ENCODE measurements at places on chromosomes 1 and 21.

DNA sequence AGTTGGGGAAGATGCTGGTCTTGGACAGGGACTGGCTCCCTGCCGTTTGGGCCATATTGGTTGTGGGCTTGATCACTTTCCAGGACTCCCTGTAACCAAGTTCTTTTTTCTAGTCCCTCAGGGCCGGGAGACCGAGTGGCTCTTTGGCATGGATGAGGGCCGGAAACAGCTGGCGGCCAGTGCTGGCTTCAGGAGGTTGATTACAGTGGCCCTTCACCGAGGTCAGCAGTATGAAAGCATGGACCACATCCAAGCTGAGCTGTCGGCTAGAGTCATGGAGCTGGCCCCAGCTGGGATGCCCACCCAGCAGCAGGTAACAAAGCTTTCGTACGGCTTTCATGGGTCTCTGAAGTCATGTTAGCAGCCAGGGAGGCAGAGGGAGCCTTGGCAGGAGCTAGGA, 4.3 kb downstream of the METTL13 start:
- no peak for DNase-seq
- no peak overlapping the region for H3K27ac ChIP-seq
- no peak overlapping the region for H3K4me3 ChIP-seq
- H3K27me3 ChIP-seq: no peaks in the 10 kb centered on the region
- H3K36me3 ChIP-seq: no peaks in the 10 kb centered on the region

DNA sequence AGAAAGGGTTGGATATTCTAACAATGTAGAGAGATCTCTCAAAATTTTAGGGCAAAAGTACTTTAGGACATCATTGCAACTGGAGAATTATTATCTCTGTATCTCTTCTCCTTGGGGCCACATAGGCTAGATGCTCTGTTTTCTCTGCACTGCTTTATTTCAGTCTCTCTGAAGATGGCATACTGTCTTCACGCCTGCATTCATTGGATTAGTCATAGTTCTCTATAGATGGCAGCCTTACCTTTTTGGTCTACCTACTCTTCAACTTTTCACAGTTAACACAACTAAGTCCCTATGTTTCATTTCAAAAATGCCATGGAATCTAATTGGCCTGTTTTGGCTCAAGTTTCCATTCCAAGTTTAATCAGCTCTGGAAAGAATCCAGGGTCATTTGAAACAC, 1623.3 kb upstream of the B3GALT2 start:
- H3K27me3 ChIP-seq: no peaks in the 10 kb centered on the region
- no peak overlapping the region for H3K4me3 ChIP-seq
- no peaks in the 10 kb centered on the region for H3K36me3 ChIP-seq
- no peak for DNase-seq
- H3K4me1 ChIP-seq: no peaks in the 10 kb centered on the region

- no peaks in the 10 kb centered on the region for H3K27me3 ChIP-seq
- peak within 1 kb of the TSS; percentile 85 for H3K4me3 ChIP-seq
- peak; percentile 85 for DNase-seq
- peaks cover 28% of the 10 kb centered on the region for H3K4me1 ChIP-seq
- peak within 1 kb of the TSS; percentile 91 for H3K27ac ChIP-seq
Measured at GRCh38 chr1:112618721-112619517, at the start of gene ST7L. Gene ST7L (minus strand): TSS chr1:112619141. CDS start chr1:112619113, 28 bp downstream.

DNA sequence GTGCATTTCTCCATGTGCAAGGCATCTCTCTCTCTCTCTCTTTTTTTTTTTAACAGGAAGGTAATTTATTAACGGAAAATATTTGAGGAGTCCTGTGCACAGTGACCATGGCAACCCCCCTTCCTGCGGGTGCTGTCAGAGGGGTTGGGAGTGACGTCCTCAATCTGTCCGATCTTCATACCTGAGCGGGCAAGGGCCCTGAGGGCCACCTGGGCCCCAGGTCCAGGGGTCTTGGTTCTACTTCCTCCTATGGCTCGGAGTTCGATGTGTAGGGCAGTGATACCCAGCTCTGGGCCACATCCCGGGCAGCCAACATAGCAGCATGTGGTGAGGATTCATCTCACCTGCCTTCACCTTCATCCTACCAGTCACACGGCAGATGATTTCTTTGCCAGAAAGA, 11.0 kb downstream of the MAPKAPK2 start:
- peaks cover 47% of the 10 kb centered on the region for H3K4me1 ChIP-seq
- no peak overlapping the region for H3K4me3 ChIP-seq
- DNase-seq: no peak
- H3K36me3 ChIP-seq: no peaks in the 10 kb centered on the region
- no peaks in the 10 kb centered on the region for H3K27me3 ChIP-seq

- no peaks in the 10 kb centered on the region for H3K4me1 ChIP-seq
- no peaks in the 10 kb centered on the region for H3K27me3 ChIP-seq
- DNase-seq: no peak
- peak overlapping the region; percentile 26 for H3K27ac ChIP-seq
- no peak overlapping the region for H3K4me3 ChIP-seq
Measured at GRCh38 chr1:235984041-235984825, 80.7 kb downstream of the NID1 start.

DNA sequence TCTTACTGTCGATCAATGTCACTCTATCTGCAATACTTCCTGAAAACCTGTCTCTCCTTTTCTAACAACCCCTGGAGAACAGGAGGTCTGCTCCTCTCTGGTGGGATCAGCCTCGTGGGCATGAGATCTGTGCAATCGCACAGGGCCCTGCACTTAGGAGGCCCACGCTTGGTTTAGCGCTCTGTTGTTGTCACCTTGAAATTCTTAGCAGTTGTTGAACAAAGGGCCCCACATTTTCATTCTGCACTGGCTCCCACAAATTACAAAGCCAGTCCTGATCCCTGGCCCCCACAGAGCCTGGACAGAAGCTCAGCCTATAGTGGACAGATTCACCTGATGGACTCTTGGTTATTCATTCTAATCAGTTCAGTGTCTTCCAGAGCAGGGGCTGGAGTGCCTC, 18.6 kb downstream of the SPOCD1 start:
- H3K36me3 ChIP-seq: no peaks in the 10 kb centered on the region
- no peaks in the 10 kb centered on the region for H3K4me1 ChIP-seq
- no peak overlapping the region for H3K27ac ChIP-seq
- H3K4me3 ChIP-seq: no peak overlapping the region
- H3K27me3 ChIP-seq: no peaks in the 10 kb centered on the region
- no peak for DNase-seq

DNA sequence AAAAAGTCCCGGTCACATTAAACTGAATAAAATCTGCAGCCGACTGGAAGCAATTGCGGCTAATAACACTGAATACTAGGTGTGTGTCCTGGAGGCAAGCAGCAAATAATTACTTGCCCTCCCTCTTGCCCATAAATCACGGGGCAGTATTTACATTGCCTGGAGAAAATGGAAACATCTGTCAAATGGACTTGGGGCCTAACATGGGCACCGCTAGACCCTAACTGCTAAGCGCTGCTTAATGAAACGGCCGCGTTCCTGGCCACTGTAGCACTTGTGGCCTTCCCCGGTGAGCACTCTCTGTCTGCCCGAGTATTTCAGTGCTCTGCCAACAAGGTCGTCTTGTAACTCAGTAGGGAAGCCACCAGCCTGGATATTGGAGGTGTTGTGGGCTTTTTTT, 23.9 kb upstream of the KNCN start:
- DNase-seq: no peak
- H3K36me3 ChIP-seq: peaks cover 18% of the 10 kb centered on the region
- H3K27me3 ChIP-seq: no peaks in the 10 kb centered on the region

DNA sequence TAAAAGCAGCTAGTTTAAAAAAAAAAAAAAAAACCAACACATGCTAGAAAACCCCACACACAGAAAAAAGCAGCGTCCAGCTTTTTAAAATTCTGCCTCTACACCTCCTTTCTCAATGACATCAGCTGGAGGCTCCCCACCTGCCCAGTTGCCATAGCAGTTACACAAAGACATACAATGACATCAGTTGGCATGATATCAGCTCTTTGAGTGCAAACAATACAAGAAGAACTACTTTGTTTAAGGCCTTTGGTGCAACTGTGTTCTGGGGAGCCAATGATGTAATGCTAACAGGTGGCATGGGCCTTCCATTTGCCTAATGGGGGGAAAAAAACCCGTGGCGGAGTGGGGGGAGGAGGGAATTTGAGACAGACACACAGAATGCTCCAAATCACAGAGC, 32.9 kb downstream of the DUSP10 start:
- peak overlapping the region; percentile 14 for H3K27ac ChIP-seq
- H3K36me3 ChIP-seq: peaks cover 10% of the 10 kb centered on the region
- DNase-seq: peak; percentile 86

DNA sequence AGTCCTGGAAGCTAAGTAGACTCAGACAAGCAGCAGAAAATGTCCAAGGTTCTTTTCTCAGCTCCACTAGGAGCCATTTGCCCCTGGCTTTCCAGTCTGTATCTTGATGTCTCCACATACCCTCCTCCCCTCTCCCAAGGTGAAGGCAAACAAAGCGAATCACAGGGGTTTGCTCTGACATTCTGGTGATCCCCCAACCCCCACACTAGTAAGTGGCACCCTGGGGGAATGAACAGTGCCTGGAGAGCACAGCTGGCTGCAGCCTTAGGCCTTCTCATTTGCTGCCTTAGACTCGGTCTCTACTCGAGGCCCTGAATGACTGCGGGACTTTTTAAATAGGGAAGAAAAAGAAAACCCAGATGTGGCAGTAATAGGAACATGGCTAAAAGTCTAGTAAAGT, 15.3 kb downstream of the ERI3 start:
- H3K4me3 ChIP-seq: no peak overlapping the region
- H3K4me1 ChIP-seq: no peaks in the 10 kb centered on the region
- DNase-seq: no peak
- no peaks in the 10 kb centered on the region for H3K27me3 ChIP-seq
- H3K27ac ChIP-seq: no peak overlapping the region
- peaks cover 6% of the 10 kb centered on the region for H3K36me3 ChIP-seq

GRCh38 chr1:30173560-30173959, 549.8 kb downstream of the MATN1 start:
- H3K27me3 ChIP-seq: no peaks in the 10 kb centered on the region
- H3K36me3 ChIP-seq: no peaks in the 10 kb centered on the region
- no peak overlapping the region for H3K4me3 ChIP-seq
- no peaks in the 10 kb centered on the region for H3K4me1 ChIP-seq

DNA sequence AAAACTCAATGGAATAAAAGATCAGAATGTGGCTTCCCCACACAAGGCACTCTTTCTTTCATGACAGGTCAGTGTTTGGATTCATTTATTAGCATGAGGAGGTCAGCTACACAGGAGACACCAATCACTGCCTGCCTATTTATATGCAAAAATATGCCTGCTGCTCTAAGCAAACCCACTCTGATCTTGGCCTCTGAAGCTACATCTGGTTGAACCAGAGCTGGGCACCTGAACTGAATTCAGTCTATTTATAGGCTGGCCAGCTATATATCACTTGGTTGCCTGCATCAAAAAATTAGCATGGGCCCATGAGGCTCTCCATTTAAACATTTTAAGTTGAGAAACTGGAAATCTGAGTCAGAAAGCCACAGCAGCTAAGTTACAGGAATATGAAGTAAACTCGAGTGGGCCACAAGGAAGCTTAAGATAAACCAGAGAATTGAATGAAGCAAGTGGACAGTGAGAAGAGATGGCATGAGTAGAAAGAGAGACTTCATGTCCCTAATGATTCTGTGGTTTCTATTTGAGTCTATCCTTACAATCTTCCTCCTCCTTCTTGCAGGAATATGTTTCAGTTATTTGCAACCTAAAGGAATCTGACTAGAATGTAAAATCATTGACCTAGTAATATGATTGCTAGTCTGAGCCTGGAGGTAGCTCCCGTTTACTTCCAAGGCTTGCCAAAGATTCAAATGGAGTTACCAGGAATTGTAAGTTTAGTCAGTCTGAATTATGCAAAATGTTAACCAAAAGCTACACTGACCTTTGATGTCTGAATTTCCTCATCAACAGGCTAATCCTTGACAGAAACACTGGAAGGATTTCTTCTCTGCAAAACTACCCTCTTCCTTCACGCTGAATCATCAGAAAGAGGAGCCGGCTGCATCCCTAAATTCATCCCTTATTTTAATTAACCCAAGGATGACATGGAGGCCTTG, 17.7 kb downstream of the DDAH1 start:
- H3K27me3 ChIP-seq: no peaks in the 10 kb centered on the region
- peaks cover 6% of the 10 kb centered on the region for H3K4me1 ChIP-seq
- no peak overlapping the region for H3K27ac ChIP-seq
- H3K4me3 ChIP-seq: no peak overlapping the region
- H3K36me3 ChIP-seq: no peaks in the 10 kb centered on the region

GRCh38 chr1:162740755-162741154, 49.7 kb upstream of the HSD17B7 start:
- no peaks in the 10 kb centered on the region for H3K36me3 ChIP-seq
- DNase-seq: no peak
- no peak overlapping the region for H3K27ac ChIP-seq
- H3K4me1 ChIP-seq: no peaks in the 10 kb centered on the region
- no peak overlapping the region for H3K4me3 ChIP-seq
- H3K27me3 ChIP-seq: no peaks in the 10 kb centered on the region

DNA sequence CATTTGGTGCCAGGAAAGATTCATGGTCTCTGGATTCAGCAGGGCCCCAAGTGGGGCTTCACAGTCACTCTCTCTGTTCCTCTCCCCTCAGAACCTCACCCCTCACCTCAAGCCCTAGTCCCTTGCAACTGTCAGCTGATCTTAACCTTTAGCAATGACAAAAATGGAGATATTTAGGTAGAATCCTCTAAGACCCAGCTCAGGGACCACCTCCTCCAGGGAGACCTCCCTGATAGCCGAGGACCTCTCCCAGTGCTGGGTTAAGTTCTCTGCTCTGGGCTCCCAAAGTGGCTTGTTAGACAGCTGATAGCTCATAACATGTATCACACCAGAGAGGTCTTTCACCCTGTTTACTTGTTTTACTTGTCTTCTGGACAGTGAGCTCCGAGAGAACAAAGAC, 257.6 kb upstream of the KIAA0040 start:
- no peak overlapping the region for H3K4me3 ChIP-seq
- H3K4me1 ChIP-seq: no peaks in the 10 kb centered on the region
- no peaks in the 10 kb centered on the region for H3K36me3 ChIP-seq
- no peak for DNase-seq
- H3K27me3 ChIP-seq: no peaks in the 10 kb centered on the region

DNA sequence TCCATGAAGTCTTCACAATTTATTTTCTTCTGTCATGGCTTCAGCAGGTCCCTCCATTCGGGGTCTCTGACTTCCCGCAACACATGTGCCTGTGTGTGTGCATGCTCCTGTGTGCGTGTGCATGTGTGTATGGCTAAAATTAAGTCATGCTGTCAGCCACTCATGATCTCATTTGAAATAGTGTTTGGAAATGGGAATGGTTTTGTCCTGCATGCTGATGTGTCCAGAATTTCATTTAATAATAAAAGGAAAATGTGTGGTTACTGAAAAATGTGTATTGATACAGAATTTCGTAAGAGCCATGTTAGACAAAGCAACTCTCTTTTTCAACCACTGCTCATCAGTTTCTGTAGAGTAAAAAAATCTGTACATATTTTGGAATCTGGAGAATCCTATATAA, 123.8 kb upstream of the PRDX6 start:
- no peaks in the 10 kb centered on the region for H3K27me3 ChIP-seq
- no peak for DNase-seq
- H3K27ac ChIP-seq: no peak overlapping the region
- no peaks in the 10 kb centered on the region for H3K36me3 ChIP-seq
- no peaks in the 10 kb centered on the region for H3K4me1 ChIP-seq

All from pancreas (tissue), 10 donors.